ENCODE measurements at places on chromosomes 7 and 10. TPM values are rescaled to one million over a fixed set of nuclear protein-coding genes. Genes with fewer than 3 reads are reported as not detected.

The IFIT5 gene
- 11.1 TPM for total RNA-seq

The SPDYE2B gene
- not detected for total RNA-seq

DNA sequence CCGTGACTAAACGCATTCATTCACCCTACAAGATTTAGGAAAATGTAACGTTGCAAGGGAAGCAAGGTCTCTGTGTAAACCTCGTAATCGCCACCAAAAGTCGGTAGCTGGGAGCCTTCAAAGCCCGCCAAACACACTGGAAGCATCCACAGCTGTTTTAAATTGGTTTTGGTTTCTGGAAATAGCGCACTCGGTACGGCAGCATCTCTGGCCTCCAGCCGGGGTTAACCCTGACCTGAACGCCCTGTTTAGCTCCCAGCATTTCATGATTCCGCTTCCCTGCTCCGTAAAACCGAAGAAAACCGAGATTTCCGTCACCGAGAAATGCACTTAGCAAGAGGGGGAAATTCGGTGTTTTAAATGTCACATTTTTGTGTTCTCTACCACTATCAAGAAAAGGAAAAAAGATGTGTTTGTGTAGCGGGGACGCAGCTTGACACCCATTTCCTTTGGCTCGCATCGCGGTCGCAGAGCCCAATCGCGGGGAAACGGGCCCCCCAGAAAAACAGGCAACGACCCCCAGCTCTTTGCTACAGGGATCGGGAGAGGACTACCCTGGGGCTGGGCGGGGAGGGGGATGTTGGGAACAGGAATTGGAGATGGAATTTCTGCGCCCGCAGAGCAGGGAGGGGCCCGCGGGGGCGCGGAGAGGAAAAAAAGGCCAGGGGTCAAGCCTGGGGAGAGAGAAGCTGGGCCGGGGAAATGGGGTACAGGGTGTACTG is 646 bp downstream of the SGCE start:
- no peak for DNase-seq

DNA sequence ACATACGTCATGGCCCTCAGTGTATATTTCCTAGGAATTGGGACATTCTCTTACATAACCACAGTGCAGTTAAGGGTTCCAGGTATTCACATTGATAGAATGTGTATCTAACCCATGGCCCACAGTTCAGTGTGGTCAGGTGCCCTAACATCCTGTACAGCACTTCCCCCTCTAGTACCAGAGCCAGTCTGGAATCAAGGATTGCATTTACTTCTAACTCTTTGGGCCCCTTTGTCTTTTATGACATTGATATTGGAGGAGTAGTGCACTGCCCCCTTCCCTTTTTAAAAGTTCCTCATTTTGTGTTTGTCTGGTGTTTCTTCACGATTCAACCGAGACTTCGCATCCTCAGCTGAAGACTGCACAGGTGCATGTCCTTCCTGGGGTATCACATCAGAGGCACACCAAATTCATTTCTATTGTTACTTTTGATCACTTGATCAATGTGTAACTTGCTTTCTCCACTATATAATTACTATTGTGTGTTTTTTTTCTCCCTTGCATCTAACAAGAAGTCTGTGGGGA is 22.4 kb upstream of the NPFFR1 start:
- no peak for DNase-seq

- DNase-seq, result no peak
These were observed 12.9 kb downstream of the MTPN start for GRCh38 chr7:135964274-135964673.

Data from HCT116 (cell line).